ENCODE measurements at places on chromosomes 16 and 17.

GRCh38 chr16:28569021-28569420 lies 15.3 kb downstream of the SGF29 start:
- no peak for DNase-seq

GRCh38 chr17:53462393-53462811 lies 360.3 kb upstream of the KIF2B start:
- DNase-seq = no peak

GRCh38 chr16:68291227-68291626 lies 19.5 kb downstream of the SLC7A6OS start:
- no peak for DNase-seq

DNA sequence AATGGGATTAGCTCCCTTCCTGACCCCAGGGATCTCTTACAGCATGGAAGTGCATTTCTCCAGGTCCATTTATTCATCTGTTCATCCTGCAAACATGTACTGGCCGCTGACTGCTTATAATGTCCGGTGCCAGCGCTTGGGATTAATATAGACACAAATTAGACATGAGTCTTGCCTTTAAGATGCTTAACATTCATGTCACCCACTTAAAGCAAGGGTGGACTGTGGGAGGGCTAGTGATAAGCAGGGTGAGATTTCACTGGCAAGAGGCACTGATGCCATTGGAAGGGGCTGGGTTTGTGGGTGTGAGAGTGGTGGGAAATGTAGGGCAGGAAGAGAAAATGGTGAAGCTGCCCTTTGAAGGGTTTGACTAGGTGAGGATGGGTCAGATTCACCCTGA lies 92.2 kb upstream of the MPHOSPH6 start:
- DNase-seq = no peak

DNA sequence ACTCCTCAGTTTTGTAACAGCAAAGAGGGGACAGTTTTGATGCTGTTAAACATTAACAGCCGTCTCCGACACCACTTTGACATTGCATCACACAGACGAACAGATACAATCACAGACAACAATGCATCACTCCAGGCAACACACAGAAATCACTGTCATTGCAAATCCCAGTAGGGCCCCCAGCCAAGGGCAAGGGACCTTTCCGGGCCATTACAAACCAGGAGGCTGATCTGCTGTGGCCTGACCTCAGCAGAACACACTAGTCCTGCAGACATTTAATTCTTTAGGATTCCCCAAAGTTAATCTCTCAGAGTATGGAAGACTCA lies 136.2 kb upstream of the RCVRN start:
- no peak for DNase-seq

- no peak for DNase-seq
Observed at GRCh38 chr17:48835971-48836370, 5.1 kb downstream of the CALCOCO2 start.

DNA sequence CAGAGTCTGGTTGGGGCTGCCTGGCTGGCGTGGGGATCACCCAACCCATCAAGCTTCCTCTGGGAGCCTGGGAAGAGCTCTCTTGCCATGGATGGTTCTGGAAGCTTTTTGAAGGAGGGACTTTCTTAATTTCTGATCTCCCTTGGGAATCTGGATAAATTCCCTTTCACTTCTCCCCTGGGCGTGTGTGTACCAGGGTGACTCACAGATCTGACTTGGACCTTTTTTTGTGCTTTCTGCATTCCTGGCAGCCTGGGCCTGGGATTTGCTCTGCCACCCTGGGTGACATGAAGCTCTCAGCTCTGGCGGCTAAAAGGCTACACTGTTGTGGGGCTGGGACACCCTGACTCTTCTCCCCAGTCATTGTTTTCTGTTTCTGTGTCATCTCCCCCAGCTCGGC lies 70.1 kb downstream of the ABCC1 start:
- no peak for DNase-seq

GRCh38 chr17:72614871-72615626 lies 477.4 kb downstream of the SLC39A11 start:
- DNase-seq = no peak

- no peak for DNase-seq
Observed at GRCh38 chr17:34384271-34384670, 21.2 kb upstream of the CCL1 start.

- DNase-seq = no peak
Observed at GRCh38 chr16:49651226-49651625, 204.7 kb downstream of the ZNF423 start.

- DNase-seq = no peak
Observed at GRCh38 chr16:28555561-28555960, 1.8 kb downstream of the SGF29 start.

GRCh38 chr16:56041556-56042140 lies 149.6 kb upstream of the GNAO1 start:
- peak; percentile 1 for DNase-seq

DNA sequence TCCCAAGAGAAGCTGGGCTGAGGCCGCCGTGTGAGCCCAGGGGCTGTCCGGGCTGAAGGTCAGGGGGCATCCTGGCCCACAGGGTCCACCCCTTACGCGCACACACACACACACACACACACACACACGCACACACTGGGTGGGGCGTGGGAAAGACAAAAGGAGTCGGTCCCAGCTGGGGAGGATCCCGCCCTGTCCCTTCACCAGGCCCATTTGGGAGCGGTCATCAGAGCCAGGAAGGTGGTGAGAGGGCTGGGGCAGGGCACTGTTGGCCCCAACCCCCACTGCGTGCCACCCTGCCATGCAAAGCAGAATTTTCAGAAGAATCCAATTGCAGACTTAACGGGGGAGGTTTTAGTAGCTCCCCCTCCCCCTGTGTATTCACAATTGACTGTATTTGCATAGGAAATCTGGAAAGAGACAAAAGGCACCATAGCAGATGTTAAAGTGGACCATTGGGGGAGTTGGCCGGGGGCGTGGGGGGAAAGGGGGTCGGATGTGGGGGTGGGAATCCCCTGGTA lies 11.3 kb upstream of the CD300A start:
- no peak for DNase-seq

GRCh38 chr17:18381953-18382245 lies 4.3 kb downstream of the EVPLL start:
- no peak for DNase-seq

DNA sequence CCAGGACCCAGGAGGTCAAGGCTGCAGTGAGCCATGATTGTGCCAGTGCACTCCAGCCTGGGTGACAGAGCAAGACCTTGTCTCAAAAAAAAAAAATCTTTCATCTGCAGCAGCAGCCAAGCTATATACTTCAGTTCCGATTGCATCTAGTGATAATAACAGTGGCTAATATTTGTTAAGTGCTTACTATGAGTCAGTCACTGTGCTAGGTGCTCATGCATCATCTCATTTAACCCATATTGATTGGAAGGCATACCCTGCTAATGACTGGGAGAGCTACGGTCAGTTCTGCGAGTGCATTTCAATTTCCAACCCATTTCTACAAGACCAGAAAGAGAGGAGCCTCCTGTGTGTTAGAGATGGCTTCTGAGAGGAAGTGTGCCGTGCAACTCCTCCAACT lies 7.7 kb upstream of the TUBG2 start:
- no peak for DNase-seq

DNA sequence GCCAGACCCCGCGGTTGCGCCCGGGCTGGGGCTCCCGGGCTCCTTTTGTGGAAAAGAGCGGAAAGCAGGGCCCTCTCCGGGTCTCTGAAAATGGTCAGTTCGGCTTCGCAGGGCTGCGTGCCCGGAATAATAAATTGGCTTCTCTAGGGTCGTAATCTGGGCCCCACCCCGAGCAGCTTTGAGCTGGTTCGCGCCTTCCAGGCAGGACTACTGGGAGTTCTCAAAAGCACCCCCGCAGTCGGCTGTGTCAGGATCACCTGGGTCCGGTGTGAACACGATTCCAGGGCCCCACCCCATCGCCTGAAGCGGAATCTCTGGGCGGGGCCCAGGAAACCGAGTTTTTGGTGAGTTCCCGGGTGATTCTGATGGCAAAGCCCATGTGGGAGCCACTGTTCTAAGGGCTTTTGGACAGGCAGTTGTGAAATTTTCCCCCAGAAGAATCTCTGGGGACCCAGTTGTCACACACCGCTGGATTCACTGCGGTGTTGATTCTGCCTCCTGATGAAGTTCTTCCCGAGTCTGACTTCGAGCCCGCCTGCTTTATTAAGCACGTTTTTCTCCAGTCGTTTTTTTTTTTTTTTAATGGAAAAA lies 77.0 kb downstream of the MRC2 start:
- no peak for DNase-seq

- no peak for DNase-seq
Observed at GRCh38 chr17:31688701-31689100, 170.3 kb downstream of the COPRS start.

- no peak for DNase-seq
Observed at GRCh38 chr17:64172510-64172909, 42.6 kb upstream of the ERN1 start.

DNA sequence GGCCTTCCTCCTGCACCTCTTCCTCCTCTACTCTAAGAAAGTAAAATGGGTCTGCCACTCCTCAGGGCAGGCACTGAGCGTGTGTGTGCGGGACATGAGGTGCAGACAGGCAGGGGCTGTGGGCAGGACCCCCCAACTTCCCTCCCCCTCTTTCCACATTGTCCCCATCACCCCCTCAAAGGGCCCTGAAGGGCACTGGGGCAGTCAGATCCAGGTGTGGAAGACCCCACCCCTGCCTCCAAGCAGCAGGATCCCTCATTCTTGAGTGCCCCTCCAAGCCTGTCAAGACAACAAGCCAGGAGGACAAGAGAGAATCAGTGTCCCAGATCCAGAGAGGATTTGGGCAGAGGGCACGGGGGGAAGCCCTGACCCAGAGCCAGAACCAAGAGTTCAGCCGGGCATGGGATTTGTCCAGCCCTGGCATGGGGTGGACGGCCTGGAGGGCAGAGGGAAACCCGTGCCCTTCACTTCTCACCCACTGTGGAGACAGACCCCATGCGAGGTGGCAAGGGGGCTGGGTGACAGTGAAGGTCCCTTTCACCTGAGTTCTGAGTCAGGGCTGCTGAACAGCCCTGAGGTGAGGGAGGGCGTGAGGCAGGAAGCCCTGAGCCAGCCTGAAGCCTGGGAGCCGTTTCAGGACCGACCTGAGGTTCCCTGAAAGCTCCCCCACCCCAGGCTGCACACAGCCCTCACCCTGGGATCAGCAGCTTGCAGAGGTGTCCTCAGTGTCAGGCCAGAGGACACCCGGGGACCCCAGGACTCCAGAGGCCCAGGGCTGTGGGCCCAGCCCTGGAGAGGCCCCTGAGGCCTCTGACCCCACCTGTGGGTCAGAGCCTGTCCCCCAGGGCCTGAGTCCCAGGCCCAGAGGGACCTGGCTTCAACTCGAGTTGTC lies 45.8 kb downstream of the USP22 start:
- no peak for DNase-seq

DNA sequence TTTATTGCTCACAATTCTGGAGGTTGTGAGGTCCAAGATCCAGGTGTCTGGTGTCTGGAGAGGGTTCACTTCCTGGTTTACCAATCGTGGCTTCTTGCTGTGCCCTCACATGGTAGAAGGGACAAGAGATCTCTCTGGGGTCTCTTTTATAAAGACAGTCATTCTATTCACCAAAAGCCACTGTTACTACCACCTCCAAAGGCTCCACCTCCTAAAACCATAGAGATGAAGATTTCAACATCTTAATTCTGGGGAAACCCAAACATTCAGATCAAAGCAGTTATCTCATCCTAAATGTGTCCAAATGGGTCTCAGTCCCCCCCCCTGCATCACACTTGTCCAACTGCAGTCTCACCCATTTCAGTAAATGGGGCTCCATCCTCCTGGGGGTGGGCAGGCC lies 132.9 kb upstream of the XYLT1 start:
- no peak for DNase-seq

DNA sequence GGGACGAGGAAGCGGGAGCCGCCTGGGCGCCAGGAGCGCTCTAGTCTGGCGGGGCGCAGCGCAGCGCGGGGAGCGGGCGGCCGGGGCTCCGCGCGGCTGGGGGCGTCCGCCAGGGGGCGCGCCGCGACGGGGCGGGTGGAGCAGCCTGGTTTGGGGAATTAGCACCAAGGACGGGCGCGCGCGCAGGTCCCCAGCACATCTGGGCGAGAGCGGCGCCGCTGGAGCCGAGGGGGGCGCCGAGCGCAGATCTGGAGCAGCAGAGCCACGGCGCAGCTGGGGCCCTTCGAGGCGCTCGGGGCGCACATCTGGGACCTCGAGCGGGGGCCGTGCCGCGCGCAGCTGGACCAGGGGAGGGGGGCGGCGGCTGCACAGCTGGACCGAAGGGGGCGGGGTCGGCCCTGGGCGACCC lies at the start of gene NXPH3:
Gene NXPH3, plus strand, starts transcription at position 193 of the 409 bp plus-strand sequence. CDS start 349 bp downstream, outside the sequence.
- DNase-seq = no peak

DNA sequence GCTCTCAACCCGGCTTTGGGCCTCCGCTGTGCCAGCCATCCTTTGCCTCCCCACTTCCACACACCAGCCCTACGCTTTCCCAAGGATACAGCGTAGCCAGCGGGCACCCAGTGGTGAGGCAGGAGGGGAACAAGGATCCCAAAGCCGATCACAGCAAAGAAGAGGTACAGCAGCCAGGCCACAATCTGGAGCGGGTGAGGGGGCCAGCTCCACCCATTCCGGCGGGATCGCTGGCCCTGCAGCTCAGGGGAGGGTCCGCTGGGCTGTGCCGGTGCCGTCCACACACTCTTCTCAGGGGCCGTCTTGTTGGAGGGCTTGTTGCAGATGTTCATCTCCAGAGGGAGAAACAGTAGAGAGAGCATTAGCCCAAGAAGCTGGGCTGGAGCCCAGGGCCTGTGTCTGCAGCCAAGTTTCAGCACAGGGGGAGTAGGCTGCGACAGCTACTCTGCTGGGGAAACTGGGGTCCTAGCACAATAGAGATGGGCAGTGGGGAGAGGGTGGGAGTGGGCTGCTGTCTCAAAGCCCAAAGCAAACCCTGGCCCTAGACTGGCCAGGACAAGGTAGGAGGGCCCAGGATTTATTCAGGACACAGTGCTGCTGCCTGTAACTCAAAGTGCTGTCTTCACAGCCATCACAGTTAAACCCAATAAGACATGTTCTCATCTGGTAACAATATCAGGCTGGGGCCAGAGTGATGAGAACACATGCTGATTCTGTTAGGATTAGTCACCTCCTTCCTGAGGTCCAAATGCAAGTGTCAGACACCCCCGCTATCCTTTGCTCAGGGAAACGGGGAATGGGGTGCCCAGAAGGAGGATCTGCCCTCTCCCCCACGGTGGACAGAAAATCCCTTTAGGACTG lies 9.9 kb downstream of the ZDHHC1 start:
- no peak for DNase-seq

- no peak for DNase-seq
Observed at GRCh38 chr17:60656499-60656898, 21.2 kb upstream of the BCAS3 start.

- no peak for DNase-seq
Observed at GRCh38 chr17:65268832-65269231, 131.7 kb downstream of the RGS9 start.

GRCh38 chr16:85391769-85392583 lies 221.1 kb upstream of the GSE1 start:
- DNase-seq = no peak

DNA sequence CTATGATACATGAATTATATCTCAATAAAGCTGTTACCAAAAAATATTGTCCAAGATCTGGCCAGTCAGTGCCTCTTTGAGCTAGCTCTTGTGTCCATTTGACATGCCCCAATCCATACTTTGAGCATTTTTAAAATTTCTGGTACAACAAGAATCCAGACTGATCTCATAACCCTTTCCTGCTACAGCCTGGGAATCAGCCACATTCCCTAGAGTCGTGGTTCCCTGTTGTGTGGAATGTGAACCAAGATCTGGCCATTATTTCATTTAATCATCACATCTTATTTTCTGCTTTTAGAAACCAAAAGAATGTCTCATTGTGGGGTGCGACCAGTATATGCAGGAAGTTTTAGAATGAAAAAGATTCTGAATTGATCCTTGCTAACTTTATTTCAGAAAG lies 34.3 kb upstream of the RPRML start:
- no peak for DNase-seq

GRCh38 chr17:29613352-29613837 lies 9.3 kb downstream of the CORO6 start:
- peak; percentile 96 for DNase-seq

- DNase-seq = no peak
Observed at GRCh38 chr17:64323774-64324173, 60.7 kb upstream of the TEX2 start.
